Heart right ventricle (tissue), 16 donors: ENCODE measurements at places on chromosomes 12 and 14. TPM values are rescaled to one million over a fixed set of nuclear protein-coding genes. Genes with fewer than 3 reads are reported as not detected.
A peak's percentile ranks its signal among the peaks of the same experiment; 100 is the strongest.

SIX4 gene
- total RNA-seq, result 0.77 TPM

TAS2R50 gene
- 0.59 TPM for total RNA-seq

DNA sequence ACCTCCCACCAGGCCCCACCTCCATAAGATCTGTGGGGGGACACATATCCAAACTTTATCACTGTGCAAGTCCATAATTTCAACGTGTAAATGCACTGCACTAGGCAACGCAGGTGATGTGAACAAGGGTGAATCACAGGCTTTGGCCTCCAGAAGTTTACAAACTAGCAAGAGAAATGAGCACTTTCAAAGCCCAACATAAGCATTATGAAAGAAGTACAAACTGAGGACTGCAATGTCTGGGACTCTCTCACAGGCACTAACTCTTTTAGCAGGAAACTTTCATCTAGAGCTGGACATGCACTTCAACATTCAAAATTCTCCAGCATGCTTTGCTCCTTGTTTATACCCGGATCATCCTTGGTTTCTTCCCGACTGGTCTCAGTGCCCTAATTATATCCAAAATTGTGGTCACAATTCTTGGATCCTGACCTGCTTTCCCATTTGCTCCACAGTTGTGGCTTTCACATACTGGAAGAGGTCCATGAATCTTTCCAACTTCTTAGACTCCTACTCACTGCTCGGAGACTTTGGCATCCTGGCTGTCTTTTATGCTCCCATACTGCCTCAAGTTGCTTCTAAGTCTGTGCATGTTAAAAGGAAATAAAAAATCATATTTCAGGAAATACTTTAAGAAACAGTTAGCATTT is 44.9 kb upstream of the STRAP start:
- no peak for DNase-seq

- DNase-seq, result no peak
These were observed 62.4 kb upstream of the MED13L start for GRCh38 chr12:116339800-116340371.

DNA sequence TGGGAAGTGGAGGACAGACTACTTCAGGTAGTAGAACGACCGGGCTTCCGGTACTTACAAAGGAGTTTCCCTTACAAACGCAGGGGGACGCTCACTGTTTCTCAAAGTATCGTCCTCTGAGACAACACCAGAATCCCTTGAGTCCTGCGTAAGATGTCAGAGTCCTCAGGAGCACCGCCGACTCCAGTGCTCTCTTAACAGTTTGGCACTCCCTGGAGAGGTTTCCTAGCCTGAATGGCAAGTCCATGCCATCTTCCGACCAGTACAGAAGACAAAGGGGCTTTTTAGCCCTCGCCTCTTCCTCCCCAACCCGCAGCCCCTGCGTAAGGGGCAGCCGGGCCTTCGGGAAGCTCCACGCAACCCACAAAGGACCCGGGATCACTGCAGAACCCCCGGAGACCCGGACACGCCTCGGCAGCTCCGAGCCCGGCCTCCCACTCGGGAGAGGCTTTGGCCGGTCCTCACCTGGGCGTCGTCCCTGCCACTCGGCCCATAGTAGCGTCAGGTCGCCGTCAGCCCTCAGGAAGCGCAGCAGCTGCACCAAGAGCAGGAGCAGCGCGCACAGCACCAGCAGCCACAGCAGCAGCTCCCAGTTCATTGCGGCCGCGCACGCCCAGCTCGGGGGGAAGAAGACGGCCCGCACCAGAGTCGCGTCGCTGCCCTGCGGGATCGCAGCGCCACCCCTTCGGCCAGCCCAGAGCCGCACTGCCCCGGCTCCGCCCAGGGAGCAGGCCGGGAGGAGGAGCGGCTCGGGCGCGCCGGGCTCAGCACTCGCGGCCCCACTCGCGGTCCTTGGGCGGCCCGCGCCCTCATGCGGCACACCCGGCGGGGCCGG is at the start of gene DHRS7:
Gene DHRS7 (minus strand): TSS at position 687 of the 835 bp plus-strand sequence. CDS start 89 bp downstream, at position 598.
- DNase-seq, result peak; percentile 82

DNA sequence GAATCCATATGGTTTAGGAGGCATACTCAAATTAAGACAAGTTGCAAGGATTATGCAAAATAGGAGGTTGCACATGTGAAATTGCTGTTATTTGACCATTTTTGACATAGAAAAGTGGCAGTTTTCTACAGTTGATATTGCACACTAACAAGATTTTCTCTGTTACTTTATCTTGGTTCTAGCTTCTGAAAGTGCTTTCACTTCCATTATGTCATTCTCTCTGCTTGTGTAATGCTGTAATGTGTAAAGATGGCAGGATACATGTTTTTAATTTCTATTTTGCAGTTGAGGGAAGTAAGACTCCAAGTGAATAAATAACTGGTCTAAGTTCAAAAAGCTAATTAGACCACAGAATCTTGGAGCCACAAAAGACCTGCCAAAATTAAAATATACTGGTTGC is 60.6 kb downstream of the MYRFL start:
- no peak for DNase-seq

DNA sequence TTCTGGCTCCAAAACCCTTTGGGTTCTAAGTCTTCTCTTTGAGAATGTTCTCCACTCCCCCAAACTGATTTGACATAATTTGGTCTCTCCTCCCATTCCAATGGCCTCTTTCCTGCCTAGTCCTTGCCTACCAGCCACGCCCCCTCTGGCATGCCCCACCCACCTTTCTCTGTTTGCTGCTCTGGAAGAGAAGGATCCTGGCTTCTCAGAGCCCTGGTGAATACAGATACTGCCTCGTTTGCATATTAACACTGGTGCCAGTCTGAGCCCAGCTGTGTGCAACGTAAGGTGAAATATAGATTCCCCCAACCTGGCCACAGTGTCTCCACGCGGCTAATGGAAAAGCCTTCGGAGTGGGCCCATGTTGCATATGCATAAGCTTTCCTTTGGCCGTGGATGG is 79.7 kb downstream of the PAPOLA start:
- DNase-seq, result no peak

GRCh38 chr12:112841906-112842305 is 50.4 kb downstream of the RPH3A start:
- no peak for DNase-seq

DNA sequence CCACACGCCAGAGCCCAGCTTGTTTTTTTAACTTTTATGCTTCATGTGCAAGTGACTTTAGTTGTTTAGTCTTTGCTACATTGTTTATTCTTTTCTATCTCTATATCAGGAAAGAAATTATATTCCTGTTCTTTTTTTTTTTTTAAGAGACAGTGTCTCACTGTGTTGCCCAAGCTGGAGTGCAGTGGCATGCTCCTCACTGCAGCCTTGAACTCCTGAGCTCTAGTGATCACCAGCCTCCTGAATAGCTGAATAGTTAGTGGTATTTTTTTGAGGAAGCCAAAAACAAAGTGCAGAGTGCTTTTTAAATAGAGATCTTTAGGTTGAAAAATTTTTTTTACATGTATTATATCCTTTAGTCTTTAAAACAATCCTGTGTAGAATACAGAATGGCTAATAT is 58.2 kb downstream of the ETNK1 start:
- no peak for DNase-seq

GRCh38 chr12:49644620-49644994 is 21.2 kb downstream of the PRPF40B start:
- peak; percentile 88 for DNase-seq

DNA sequence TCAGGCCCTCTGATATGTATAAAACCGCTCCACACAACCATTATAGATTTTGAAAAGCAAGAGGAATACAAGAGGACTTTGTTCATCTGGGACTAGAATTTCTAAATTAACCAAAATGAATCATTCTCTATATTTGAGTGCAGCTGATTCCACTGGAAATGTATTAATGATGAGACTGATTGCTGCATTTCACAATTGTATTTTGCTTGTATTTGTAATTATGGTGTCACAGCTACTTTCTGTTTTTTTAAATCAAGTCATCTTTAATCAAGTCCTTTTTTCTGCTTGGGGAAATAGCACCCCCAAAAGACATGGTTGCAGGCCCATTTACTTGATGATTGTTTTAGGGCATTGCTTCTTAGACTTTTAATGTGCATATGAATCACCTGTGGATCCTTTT is 162.4 kb downstream of the KICS2 start:
- no peak for DNase-seq

GRCh38 chr14:78701246-78701645 is 531.1 kb downstream of the NRXN3 start:
- DNase-seq, result no peak

GRCh38 chr12:103729499-103729898 is 111.5 kb downstream of the NT5DC3 start:
- DNase-seq, result no peak

DNA sequence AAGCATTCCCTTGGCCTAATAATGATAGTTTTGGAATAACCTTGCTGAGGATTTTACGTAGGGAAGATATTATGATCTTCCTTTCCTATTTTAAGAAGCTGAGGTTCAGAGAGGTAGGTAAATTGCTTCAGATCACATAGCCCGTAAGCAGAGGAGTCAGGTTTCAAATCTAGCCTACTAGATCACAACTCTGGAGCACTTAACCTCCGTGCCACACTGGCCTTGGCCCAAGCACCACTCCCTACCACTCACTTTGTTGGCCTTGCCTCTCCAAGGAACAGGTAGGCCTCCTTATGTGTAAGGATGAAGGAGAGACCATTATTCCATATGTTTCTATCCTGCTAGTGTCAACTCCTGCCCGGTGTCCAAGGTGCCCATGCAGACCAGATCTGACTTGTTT is 12.4 kb upstream of the ACOT1 start:
- no peak for DNase-seq

- no peak for DNase-seq
These were observed 47.5 kb upstream of the OAS1 start for GRCh38 chr12:112859291-112859690.

DNA sequence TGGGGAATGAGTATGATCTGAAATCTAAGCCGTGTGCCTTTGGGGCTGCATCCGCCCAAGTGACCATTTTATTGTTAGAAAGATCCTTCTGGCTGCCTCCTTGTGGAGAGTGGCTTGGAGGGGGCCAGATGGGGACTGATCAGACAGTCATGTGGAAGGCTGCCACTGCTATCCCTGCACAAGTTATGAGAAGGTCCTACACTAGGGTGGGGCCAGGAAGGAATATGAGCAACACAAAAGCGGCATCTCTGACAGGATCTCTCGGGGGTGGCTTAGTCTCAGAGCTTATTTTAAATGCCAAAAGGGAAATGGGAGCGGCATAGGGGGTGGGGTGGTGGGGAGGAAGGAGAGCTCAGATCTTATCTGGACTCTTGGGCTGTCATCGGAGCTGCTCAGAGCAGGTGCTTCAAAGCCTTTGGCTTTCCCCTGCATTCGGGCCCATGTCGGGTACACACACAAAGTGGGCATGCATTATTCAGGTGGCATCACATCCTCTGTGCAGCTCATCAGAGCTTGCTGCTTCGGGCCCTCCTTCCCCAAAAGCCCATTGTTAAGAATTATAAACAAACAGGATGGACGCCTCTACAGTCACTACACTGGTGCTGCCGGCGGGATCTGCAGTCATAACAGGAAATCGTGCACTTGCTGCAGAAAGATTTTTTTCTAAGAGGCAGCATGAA is 805.4 kb downstream of the VRK1 start:
- no peak for DNase-seq

GRCh38 chr14:67729072-67729885 is 27.6 kb downstream of the RDH12 start:
- no peak for DNase-seq

GRCh38 chr12:80509781-80510556 is 65.9 kb downstream of the PTPRQ start:
- DNase-seq, result no peak

DNA sequence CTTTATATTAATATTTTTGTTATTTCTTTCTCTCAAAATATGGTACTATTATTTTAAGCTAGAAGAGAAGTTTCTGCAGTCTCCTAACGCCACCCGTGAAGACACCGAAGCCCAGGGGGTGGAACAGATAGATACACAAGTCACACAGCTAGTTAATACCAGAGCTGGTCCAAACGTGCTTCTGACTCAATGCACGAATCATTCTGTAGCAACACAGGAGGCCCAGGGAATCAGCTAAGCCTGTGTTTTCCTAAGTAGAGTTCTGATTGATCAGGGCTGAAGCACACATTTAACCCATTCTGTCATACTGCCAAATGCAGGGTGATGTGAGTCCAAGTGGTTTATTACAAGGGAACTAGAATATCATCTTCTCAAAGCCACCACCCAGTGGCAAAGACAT is 116.9 kb upstream of the PWP1 start:
- DNase-seq, result no peak
